ENCODE measurements at places on chromosomes 1 and 21. TPM values are rescaled to one million over a fixed set of nuclear protein-coding genes. Genes with fewer than 3 reads are reported as not detected.

- no peak for DNase-seq
These were observed 48.9 kb upstream of the PTGFR start for GRCh38 chr1:78441921-78442320.

- no peak for DNase-seq
These were observed 113.1 kb downstream of the ATP5PO start for GRCh38 chr21:33802481-33802880.

- DNase-seq = peak; percentile 81
These were observed 476.3 kb upstream of the RUNX1 start for GRCh38 chr21:35525443-35525842.

DNA sequence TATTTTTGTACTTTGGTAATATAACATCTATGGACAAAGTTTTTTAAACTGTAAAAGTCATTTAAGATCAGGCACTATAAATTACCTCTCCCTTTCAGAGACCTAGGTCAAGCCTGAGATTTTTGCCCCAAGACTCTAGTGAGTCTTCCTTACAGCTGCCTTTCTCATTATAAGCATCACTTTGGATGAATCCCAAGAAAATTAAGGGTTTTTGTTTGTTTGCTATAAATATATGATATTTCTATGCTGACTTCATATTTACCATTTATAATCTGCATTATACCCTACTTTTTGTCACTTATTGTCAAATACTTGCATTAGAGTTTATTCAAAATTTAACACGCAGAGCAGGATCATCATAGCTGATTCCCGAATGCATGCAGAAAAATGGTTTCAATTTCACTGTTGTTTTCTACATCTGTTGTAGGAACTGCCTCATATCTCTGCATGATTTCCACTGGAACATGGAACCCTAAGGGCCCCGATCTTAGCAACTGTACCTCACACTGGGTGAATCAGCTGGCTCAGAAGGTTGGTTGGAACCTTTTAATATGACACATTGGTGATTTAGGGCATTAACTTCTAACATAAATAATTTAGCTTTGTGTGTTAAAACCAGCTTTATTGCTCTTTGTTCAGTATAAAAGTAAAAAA lies 150.0 kb downstream of the ADGRL2 start:
- DNase-seq = no peak

- DNase-seq = no peak
These were observed 60.5 kb upstream of the KIAA1614 start for GRCh38 chr1:180851995-180852887.

DNA sequence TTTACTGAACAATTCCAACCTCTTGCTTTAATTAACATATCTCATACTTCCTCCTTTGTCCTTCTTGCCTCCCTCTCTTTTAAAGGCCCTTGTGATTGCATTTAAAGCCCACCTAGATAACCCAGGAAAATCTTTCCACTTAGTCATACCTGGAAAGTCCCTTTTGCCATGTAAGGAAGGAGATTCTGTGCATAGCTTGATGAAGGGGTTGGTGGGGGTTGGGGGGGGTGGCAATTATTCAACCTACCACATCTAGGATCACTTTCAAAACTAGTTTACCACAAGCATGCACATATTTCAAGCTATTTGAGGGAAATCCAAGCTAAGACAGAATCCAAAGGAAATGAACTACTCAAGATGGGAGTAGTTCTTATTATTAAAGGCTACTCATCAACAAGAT lies 249.1 kb upstream of the PTBP2 start:
- DNase-seq = no peak

- DNase-seq = peak; percentile 90
These were observed 134.6 kb upstream of the ARHGEF16 start for GRCh38 chr1:3319874-3320245.

Gene PCSK9
- 6.0 TPM for total RNA-seq

Measured in PC-3 (cell line).